ENCODE measurements at places on chromosomes 7 and 10.

- DNase-seq = no peak
These were observed 401.7 kb downstream of the EXOC4 start for GRCh38 chr7:133654547-133654946.

DNA sequence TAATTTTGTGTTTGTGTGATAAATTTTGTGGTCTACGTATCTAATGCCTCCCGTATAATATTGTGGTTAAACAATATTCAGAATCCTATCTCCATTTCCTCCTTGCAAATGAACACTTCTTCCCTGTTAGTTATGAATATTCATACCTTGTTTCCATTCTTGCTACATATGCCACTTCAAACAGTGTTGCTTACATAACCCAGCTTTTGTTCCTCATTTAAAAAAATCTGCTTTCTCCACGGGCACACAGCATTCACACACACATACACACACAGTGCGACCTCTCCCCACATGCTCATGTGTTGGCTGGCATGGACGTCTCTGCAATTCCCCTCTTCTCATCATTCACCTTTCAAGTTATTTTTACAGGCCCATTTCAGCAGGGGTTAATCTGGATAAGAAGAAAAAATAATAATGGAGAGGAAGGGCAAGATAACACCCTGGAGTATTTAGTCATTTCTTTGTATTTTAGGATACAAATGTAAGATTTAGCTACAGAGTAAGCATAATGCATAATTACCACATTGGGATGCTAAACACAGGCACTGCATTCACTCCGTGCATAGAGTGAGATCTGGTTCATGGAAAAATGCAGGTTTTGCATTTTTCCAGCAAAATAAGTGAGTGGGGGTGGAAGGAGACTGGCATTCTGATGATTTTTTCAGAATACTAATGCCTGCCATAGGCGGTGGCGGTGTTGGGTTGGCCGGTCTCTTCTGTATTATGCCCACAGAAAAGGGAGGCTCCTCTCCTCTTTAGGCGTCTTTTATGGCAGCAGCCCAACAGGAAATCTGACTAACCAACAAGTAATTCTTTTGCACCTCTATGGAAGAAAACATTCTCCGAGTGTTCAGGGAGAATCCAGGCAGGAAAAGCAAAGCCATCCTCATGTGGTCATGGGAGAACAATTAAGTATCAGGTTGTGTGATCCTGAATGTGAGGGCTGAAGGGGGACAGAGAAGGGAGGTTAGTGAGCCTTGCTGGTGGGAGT is 31.7 kb upstream of the ELMO1 start:
- DNase-seq = no peak

GRCh38 chr7:82012453-82012852 is 242.6 kb upstream of the HGF start:
- no peak for DNase-seq

- DNase-seq = no peak
These were observed 304.5 kb upstream of the FZD8 start for GRCh38 chr10:35946556-35946955.

DNA sequence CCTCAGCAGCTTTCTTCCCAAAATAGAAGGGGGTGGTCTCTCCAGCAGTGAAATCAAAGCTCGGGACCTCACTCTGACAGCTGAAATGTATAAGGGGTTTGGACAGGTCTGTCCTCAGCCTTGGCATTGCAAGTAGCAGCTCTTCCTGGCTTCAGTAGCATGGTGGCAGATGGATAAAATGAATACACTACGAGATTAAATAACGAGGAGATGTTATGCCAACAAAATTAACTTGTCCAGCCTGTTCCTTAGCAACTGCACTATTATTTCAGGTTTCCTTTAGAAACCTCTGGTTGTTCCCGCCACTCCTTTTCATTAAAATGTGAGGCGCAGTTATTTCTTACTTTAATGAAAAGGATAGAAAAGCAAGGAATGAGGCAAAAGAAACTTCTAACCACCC is 24.9 kb downstream of the PRLHR start:
- no peak for DNase-seq

DNA sequence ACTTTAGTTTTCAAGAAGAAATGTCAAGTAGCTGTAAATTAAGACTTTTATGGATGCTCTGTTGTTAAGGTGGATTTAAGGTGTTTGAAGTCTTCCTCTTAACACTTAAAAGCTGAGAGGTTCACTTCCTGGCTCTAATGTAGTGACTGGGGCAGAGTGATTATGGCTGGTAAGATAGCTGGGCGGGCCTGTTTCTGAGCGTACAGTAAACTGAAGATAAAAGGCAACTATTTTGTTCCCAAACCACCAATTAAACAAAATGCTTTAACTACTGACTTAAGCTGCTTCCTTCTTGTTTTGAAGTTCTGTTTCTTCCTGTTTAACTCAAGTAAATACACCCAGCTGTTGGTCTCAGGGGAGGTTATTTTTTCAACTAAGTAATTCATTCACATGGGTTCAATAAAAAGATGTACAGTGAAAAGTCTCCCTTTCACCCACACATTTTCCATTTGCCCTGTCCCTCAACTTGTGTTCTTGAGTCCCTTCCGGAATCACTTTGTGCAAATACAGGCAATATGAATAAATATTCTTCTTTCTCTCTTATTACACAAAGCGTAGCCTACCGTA is 19.3 kb downstream of the VWA2 start:
- no peak for DNase-seq

- no peak for DNase-seq
These were observed 472 bp downstream of the PDAP1 start for GRCh38 chr7:99407872-99408378.

GRCh38 chr10:35216303-35216905 is 89.8 kb downstream of the CREM start:
- peak; percentile 25 for DNase-seq

DNA sequence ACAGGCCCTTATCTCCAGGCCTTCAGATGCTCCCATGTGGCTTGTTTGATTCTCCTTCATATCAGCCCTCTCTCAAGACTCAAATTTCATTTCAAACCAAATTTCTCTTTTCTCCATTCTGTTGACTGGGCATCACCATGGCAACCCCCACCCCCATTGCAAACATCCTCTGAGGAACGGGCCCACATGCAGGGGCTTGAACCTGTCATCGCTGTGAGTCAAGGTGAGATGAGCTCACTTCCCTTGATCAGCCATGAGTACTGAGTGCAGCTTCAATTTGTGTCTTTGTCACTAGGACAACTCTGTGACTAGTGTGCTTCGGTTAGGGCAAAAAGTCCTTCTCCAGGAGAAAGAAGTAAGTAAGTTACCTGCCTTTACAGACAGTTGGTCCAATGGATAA is 41.9 kb downstream of the CALML3 start:
- DNase-seq = no peak

GRCh38 chr7:156497776-156498509 is 142.6 kb upstream of the RNF32 start:
- no peak for DNase-seq

DNA sequence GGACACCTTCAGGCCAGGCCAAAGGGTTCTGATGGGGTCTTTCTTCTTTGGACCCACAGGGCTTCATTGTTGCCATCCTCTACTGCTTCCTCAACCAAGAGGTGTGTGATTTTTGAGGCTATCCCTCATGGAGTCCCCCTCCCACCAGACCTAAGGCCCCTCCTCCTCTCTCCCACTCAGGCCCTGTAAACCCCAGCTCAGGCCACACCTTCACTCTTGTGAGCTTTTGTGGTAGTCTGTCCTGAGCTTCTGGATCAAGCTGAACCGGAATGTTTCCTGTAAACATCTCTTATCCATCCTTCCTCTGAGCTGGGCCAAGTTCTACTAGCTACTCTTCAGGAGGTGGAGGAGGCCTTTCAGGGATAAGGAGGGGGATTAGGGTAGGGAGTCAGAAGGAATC is 13.5 kb downstream of the GHRHR start:
- no peak for DNase-seq

DNA sequence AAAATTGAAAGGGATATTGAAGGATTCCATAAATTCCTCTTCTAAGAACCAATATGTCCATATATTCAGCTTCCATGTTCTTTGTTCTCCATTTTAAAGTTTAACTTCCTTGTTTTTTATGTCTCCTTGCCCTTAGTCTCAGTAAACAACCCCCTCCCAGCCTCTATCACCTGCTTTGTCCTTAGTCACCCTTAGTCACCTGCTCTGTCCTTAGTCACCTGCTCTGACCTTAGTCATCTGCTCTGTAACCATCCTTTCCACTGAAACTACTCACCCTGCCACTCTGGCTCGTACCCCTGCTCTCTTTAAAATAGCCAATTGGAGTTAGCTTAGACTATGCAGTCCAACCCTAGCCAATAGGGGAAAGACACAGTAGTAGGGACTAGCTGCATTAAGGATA is 136.2 kb upstream of the TMEM106B start:
- DNase-seq = no peak

DNA sequence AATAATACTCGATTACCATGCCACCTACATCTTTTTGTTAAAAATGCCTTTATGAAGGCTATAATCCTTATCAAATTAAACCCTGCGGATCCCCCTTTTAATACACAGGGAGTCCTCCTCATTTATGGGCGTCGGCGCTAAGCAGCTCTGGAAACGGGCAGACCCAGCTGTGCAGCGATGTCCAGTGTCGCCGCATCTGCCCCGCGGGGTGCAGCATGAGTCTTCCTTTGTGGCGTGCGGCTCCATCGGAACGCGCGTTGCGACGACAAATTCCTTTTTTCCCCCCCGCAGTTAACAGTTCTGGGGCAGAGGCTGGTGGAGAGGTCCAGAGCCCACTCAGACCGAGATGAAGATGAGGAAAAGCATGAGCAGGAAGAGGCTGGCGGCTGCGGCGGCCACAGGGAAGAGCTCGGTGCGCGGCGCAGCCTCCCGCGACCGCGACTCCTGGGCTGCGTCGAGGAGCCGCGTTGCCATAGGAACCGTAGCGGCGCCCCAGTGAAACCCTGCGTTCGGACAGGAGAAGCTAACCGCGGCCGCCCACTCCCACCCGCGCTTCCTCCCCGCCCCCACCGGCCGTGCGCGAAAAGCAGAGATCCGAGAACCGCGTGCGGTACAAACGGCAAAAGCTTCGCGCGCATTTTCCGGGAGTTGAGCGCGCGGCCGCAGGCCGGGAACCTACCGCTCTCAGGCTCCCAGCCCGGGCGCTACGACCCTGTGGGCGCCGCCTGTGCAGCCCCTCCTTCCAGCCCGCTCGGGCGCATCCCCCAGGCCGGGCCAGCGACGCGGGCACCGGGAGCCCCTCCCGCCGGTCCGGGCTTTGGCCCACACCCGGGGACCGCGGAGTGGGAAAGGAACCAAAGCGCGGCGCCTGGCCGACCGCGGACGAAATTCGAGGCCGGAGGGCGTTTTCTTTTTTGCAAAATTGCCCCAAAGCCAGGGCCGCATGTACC is 130.6 kb downstream of the SPAG6 start:
- DNase-seq = no peak

DNA sequence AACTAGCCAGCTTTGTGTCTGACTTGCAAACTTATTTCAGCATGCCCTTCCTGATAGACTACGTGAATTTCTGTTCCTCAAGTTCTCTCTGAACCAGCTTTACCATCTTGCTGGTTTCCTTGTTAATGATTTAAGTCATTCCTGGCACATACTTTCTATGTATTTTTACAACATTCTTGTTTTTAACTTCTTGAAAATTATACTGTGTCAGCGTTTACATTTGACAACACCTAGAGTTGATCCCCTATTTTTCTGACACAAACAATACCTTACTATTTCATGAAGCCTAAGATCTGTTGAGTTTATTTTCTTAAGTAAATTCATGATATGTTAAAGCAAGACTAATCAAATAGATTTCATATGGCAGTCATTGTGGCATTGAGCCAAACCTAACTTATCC is 686.3 kb downstream of the XPNPEP1 start:
- DNase-seq = no peak

GRCh38 chr7:36513393-36513792 is 123.7 kb downstream of the ANLN start:
- DNase-seq = no peak

- DNase-seq = no peak
These were observed 210.5 kb upstream of the RNF32 start for GRCh38 chr7:156430109-156430508.

- DNase-seq = no peak
These were observed 10.2 kb downstream of the KIAA1549 start for GRCh38 chr7:138970952-138971351.

GRCh38 chr10:124647421-124648130 is 96.6 kb downstream of the FAM53B start:
- peak; percentile 70 for DNase-seq

DNA sequence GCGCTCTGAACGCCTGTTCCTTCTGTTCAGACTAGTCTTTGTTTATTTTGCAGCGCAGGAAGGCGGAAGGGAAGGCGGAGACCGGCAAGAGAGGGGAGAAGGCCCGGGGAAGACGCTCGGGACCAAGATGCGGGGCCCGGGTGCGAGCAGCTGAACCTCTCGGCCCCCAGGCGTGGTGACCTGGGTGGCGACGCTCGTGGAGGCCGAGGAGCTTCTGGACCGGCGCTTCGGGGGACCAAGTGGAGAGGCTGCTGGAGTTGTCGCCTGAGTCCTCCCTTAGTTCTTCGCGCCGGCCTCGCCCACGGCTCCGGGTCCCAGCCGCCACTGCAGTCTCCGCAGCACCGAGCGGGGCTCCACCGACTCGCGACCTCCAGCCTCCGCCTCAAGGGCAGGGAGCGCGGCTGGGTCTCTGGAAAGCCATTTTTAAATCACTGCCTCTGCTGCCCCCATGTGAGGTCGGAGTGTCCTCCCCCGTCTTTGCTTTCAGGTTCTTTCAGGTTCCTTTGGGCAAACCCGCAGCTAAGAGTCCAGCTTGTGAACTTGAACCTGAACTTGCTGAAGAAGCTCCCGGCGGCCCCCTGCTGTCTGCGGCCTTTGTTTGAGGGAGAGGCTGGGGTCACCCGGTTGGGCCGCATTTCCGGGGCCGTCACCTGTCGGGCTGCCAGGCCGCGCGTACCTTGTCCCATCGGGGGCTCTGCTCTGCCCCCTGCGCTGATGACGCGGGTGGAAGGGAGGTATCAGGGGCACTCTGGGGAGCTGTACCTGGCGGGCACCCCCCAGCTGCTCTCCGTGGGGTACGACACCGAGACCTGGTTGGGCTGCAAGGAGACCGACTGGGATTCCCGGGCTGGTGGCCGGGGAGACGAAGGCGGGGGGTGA is 136.0 kb downstream of the KIF20B start:
- DNase-seq = no peak

DNA sequence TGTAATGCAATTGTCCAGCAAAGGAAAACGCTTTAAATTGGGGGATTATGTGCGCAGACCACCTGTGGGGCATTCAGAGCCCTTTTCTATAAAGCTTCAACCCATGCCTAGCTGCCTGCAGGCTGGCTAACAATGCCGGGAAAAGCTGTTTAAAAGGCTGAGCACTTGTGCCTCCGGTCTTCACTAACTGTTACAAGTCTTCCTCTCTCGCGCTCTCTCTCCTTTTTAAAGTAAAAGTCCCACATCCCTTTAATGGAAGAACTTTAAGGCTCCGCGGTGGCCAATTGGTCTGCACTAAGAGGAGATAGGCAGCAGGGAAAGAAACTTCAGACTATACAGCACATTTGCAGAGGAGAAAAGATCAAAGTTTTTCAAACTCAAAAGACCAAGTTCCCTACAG is 4.6 kb downstream of the FZD8 start:
- DNase-seq = no peak

DNA sequence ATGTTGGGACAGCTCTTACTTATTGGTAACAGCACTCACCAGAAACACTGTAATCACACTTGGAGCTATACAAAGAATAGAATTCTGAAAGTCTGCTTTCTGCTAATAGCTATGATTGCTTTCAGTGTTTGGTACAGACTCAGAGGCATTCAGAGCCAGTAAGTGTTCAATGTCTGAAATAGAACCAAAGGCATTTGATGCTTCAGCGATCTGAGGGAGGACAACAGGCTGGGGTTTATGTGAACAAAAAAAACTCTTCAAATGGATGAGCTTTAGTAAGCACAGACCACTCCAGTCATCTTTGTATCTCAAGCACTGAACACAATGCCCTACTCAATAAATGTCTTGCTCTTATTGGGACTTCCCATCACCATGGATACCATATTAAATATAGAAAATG is 322.8 kb upstream of the GRM3 start:
- DNase-seq = no peak

GRCh38 chr7:50664937-50665336 is 99.7 kb upstream of the DDC start:
- no peak for DNase-seq
